CD4-positive, alpha-beta T cell treated with Interleukin-1 beta for 1 hour (primary cell): ENCODE measurements at places on chromosomes 12 and 14.

DNA sequence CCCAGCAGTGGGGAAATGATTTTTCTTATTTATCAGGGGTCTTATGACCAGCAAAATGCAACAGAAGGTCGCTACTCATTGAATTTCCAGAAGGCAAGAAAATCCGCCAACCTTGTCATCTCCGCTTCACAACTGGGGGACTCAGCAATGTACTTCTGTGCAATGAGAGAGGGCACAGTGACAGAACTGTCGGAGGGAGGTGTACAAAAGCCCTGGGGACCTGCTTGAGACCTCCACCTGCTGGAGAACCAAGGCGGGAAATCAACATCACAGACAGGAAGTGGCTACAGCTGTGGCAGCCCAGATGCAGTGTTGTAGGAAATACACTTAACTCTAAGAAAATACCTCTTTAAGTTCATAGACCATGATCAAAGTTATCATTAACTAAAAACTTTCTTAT lies 250.9 kb upstream of the OR4E1 start:
- DNase-seq = peak; percentile 71

GRCh38 chr12:132754160-132754932 lies 7.3 kb downstream of the ANKLE2 start:
- no peak for DNase-seq

GRCh38 chr12:132205271-132206045 lies 61.2 kb downstream of the NOC4L start:
- DNase-seq = no peak

DNA sequence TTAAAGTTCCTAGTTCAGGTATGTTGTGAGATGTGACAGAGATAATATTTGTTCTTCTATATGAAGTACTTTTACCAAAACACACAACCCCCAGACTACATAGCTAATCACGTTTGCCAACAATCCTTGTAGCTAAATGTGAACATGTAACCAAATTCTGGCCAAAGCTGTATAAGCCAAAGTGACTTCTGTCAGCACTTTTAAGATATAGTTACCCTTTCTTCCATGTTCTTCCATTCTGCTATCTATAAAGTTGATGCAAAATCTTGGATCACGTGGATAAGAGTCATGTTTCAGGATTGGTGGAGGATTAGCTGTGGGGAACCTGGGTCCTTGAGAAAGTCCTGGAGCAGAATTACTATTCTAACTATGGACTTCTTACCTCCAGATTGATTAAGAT lies 1366.6 kb downstream of the FSCB start:
- no peak for DNase-seq

DNA sequence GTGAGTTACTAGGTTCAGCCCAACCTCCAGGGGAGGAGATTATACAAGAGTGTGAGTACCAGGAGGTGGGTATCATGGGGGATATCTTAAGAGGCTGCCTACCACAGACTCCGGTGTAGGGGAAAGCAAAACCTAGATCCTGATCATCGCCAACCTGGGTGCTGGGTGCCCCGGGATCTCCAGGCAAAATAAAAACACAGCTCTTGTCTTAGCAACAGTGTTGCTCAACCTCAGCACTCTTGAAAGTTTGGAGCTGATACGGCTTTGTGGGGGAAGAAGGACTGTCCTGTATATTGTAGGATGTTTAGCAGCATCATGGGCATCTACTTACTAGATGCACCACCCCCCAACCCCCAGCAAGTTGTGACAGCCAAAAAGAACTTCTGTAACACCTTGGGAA lies 74.5 kb downstream of the CCDC60 start:
- no peak for DNase-seq

GRCh38 chr14:24237463-24237955 lies 4.8 kb downstream of the GMPR2 start:
- DNase-seq = no peak

GRCh38 chr12:52585066-52585465 lies 11.4 kb upstream of the KRT74 start:
- DNase-seq = no peak

DNA sequence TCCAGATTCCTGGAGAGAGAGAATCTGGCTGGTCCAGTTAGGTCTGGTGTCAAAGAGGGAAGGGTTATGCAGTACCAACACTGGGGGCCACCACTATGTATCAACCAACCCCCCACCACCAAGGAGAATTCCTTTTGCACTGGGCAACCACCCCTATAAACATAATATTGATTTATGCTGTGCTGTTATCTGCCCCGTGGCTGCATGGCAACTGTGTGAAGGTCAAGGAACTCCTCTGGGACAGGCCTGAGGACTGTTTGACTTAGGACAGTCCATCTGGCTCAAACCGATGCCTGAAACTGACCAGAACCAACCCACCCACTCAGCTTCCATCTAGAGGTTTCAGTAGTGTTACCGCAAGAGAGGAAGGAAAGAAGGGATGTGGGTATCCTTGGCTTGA lies 20.5 kb downstream of the PLEKHH1 start:
- DNase-seq = no peak

GRCh38 chr14:63605041-63605532 lies 36.6 kb downstream of the WDR89 start:
- DNase-seq = no peak

DNA sequence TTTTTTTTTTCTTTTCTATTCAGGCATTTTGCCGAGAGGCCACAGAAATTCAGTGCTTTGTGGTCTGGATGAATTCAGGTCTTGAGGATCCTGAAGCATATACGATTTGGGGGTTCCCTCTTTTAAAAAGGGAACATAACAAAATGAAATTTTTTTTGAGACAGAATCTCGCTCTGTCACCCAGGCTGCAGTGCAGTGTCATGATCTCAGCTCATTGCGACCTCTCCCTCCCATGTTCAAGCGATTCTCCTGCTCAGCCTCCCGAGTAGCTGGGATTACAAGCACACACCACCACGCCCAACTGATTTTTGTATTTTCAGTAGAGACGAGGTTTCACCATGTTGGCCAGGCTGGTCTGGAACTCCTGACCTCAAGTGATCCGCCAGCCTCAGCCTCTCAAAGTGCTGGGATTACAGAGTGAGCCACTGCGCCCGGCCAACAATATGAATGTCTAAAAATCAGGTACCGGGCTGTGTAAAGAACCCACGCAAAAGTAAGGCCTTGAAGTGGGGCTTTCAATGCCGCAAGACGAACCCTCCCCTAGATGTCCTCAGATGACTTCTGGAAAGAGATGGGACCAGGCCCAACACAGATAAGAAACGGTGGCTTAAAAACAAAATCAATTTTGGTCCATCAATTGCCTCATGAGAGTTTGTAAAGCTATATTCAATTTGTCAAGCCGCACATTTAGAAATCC lies 30.0 kb downstream of the TESC start:
- DNase-seq = peak; percentile 9

DNA sequence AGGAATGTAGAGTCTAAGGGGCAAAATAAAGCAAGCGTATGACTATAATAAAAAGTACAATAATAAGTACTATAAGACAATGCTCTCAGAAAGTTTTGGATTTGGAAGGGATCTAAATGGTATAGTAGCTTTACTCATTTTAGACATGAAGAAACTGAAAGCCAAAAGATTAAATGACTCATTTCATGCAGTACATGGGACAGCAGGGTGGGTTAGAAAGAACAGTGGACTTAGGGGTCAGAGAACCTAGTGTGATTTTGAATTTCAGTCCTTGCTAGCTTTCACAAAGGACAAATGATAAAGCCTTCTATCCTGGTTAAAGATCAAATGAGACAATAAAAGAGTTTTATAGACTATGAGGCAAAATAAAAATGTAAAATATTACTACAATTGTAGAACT lies 6.8 kb upstream of the LEMD3 start:
- DNase-seq = no peak

GRCh38 chr12:3777206-3777809 lies 24.4 kb upstream of the CRACR2A start:
- peak; percentile 46 for DNase-seq

DNA sequence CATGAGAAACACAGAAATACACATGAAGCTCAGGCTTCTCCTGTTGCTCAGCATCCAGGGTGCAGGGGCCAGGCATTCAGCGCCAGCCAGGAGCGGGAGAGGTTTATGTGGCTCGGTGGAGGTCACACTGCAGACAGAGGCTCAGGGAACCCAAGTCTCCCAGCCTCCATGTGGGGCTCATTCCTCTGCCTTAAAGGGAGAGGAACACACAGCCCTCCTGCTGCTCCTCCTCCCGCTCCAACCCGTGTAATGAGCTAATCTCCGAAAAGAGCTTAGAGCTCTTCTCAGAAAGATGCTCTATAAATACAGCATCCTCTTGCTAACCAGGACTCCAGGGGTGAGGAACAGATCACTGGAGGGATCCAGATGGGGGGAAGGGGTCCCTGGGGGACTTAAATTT lies 28.2 kb downstream of the FGF6 start:
- DNase-seq = no peak

DNA sequence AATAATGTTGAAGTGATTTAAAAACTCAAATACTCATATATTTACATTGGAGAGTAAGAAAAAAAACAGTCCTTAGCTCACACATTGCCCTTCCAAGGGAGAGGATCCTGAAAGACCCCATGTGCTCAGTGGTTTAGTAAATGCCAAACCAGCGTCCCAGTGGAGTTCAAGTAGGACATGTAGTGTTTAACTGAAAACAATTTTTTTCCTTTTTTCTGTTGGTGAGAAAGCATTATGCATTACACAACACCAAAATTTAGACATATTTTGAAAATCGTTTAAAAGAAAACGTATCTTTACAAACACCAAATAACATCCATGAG lies 33.6 kb downstream of the UBR7 start:
- DNase-seq = no peak

DNA sequence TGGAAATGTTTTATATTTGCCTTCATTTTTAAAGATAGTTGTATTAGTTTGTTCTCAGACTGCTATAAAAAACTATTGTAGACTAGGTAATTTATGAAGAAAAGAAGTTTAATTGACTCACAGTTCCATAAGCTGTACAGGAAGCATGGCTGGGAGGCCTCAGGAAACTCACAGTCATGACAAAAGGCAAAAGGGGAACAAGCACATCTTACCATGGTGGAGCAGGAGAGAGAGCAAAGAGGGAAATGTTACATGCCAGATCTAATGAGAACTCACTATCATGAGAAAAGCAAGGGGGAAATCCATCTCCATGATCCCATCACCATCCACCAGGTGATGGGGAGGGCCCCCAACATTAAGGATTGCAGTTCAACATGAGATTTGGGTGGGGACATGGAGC lies 35.5 kb upstream of the UNC79 start:
- peak; percentile 15 for DNase-seq

- no peak for DNase-seq
Measured at GRCh38 chr12:75982169-75982564, 49.4 kb downstream of the PHLDA1 start.

GRCh38 chr14:72000907-72001306 lies 68.7 kb downstream of the RGS6 start:
- no peak for DNase-seq

- peak; percentile 74 for DNase-seq
Measured at GRCh38 chr12:123427036-123427769, 9.3 kb downstream of the RILPL2 start.

- DNase-seq = no peak
Measured at GRCh38 chr14:64060199-64060545, 207.4 kb downstream of the SYNE2 start.

GRCh38 chr12:102518871-102519270 lies 38.5 kb upstream of the IGF1 start:
- no peak for DNase-seq

GRCh38 chr14:55212634-55213033 lies 21.2 kb upstream of the DLGAP5 start:
- no peak for DNase-seq

DNA sequence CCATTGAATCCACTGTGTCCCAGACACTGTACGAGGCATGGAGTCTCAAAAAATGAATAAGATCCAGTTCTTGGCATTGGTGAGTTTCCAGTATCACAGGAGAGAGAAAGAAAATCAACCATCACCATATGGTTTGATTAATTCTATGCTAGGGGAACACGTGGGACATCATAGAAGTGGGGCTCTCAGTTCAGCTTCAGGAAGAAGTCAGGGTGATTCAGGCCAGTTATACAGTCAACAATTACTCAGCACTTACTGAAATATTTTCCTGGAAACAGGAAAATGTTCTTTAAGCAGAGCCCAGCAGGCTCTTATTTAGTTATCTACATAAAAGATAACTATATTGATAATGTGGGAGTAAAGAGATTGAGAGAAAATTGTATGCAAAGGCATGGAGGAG lies 407.2 kb downstream of the NOVA1 start:
- DNase-seq = no peak

DNA sequence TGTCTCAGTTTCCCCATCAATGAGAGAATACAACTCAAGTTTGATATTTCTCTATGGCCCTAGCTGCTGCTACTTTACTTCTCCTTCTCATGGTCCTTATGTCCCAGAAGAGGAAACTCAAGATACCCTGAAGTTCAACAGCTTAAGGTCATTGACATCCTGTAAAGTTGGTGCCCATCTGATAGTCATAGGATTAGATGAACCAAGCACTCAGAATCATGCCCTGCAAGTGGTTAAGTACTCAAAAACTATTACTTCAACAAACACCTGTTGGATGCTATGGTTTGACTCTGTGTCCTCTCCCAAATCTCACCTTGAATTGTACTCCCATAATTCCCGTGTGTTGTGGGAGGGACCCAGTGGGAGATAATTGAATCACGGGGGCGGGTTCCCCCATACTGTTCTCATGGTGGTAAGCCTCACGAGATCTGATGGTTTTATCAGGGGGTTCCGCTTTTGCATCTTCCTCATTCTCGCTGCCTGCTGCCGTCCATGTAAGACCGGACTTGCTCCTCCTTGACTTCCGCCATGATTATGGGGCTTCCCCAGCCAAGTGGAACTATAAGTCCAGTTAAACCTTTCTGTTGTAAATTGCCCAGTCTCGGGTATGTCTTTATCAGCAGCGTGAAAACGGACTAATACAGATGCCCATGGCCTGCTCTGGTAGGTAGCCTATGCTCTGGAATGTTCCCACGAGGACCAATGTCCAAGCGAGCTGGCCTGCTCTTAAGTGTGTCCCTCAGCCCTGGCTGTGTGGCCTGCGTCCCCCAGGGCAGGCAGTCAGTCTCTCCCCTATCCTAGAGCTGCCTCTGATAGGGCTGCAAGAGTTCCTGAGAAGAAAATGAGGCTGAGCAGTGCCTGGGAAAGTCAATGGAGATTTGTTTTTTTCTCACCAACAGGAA lies 18.1 kb downstream of the CAMKK2 start:
- peak; percentile 73 for DNase-seq

- no peak for DNase-seq
Measured at GRCh38 chr12:26507613-26508012, 312.2 kb downstream of the SSPN start.

DNA sequence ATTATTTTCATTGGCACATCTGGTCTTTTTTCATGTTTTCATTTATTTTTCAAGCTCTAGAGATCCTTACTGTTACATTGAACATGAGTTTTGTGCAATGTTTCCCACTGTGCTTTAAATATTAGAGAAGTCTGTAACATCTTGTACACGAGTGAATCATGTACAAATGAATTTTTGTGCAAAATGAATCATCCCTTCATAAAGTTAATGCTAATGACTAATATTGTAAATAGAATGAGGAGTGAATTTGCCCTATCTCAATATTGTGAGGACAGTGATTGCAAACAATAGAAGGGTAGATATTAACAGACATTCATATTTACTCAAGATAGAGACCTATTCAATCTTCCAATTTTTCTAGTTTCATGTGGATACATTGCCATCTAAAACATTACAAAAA lies 463.3 kb upstream of the FOXG1 start:
- no peak for DNase-seq
